Stimulated activated CD8-positive, alpha-beta memory T cell treated with anti-CD3 and anti-CD28 coated beads, Interleukin-4, amount 100 ng/mL, for 1 hour (primary cell): ENCODE measurements at places on chromosomes 7 and 10.

GRCh38 chr7:81367326-81367931, 402.4 kb downstream of the HGF start:
- no peak for DNase-seq

GRCh38 chr7:1232623-1233332, at the start of gene UNCX:
UNCX (plus strand) TSS chr7:1232872; CDS start chr7:1233018, 146 bp downstream.
- no peak for DNase-seq

DNA sequence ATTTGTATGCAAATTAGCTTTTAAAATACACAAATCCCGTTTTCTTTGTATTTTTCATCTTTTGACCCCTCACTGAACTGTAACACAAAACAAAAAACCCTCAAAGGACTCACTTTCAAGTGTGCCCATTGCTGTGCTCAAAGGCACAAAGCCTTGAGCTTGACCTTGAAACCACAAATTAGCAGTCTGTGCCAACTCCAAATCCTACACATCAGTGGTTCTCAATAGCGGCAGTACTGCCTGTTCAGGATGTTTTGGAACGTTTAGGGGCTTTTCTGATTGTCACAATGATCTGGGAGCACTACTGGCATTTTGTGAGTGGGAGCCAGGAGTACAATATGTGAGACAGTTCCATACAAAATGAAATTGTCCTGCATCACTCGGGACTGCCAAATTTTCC, 55.5 kb downstream of the KDM7A start:
- no peak for DNase-seq

GRCh38 chr7:139358541-139359365, 941 bp upstream of the LUC7L2 start:
- no peak for DNase-seq

DNA sequence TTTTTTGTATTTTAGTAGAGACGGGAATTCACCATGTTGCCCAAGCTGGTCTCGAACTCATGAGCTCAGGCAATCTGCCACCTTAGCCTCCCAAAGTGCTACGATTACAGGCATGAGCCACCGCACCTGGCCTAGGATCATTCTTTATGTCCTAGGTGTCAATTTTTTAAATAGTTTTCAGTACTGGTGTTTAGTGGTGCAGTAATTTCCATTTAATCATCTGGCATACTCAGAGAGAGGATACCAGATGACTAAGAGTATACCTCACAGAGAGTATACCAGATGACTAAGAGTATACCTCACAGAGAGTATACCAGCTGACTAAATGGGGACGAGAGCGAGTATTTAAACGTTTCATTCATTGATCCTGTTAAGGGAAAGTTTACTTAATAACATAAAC, 37.3 kb upstream of the TMEM248 start:
- DNase-seq = no peak
